ENCODE measurements at places on chromosomes 12 and 14. TPM values are rescaled to one million over a fixed set of nuclear protein-coding genes. Genes with fewer than 3 reads are reported as not detected.
A peak's percentile ranks its signal among the peaks of the same experiment; 100 is the strongest.

GRCh38 chr12:79174626-79175025, 310.1 kb downstream of the SYT1 start:
- H3K27me3 ChIP-seq = no peaks in the 10 kb centered on the region
- no peaks in the 10 kb centered on the region for H3K4me1 ChIP-seq
- no peak overlapping the region for H3K4me3 ChIP-seq
- no peaks in the 10 kb centered on the region for H3K36me3 ChIP-seq
- no peak overlapping the region for H3K27ac ChIP-seq

IGF1 gene
- 1.3 TPM for total RNA-seq

GRCh38 chr12:123761841-123762714, at the start of gene DNAH10:
Gene DNAH10, plus strand, starts transcription at chr12:123762301. Its CDS starts 36 bp downstream, at chr12:123762337.
- H3K4me3 ChIP-seq = peak within 1 kb of the TSS; percentile 47
- no peaks in the 10 kb centered on the region for H3K36me3 ChIP-seq
- H3K4me1 ChIP-seq = peaks cover 2% of the 10 kb centered on the region
- DNase-seq = peak; percentile 26
- no peaks in the 10 kb centered on the region for H3K27me3 ChIP-seq
- H3K27ac ChIP-seq = no peak within 1 kb of the TSS

DNA sequence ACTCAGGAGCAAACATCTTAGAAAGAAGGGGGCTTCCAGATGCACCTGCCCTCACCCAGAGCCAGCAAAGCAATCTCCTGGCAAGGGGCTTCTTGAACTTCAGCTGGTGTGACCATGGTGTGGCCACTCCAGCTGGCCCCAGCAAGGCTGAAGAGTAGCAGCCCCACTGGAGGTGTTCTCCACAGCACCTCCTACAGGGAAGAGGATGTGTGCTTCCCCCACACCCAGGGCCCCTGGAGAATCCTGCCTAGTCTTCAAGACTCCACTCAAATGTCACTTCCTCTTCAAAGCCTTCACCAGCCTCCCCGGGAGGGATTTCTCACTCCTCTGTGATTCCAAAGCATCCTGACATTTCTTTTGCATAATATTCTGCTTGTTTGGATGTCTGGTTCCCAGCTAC, 8.5 kb downstream of the RAB15 start:
- no peaks in the 10 kb centered on the region for H3K27me3 ChIP-seq
- no peak overlapping the region for H3K27ac ChIP-seq
- no peak for DNase-seq
- no peaks in the 10 kb centered on the region for H3K4me1 ChIP-seq
- no peak overlapping the region for H3K4me3 ChIP-seq
- H3K36me3 ChIP-seq = no peaks in the 10 kb centered on the region

PMEL gene
- 0.26 TPM for total RNA-seq

GRCh38 chr12:65121049-65121955, at the start of gene WIF1:
Gene WIF1, minus strand, starts transcription at chr12:65121305. Its CDS starts 114 bp downstream, at chr12:65121191.
- no peak within 1 kb of the TSS for H3K4me3 ChIP-seq
- H3K27me3 ChIP-seq = peaks cover 22% of the 10 kb centered on the region
- H3K27ac ChIP-seq = no peak within 1 kb of the TSS
- no peaks in the 10 kb centered on the region for H3K4me1 ChIP-seq

PLA2G1B gene
- not detected for total RNA-seq

- H3K4me1 ChIP-seq = peaks cover 7% of the 10 kb centered on the region
- peak overlapping the region; percentile 100 for H3K27ac ChIP-seq
- peak; percentile 69 for DNase-seq
- H3K36me3 ChIP-seq = no peaks in the 10 kb centered on the region
- H3K27me3 ChIP-seq = no peaks in the 10 kb centered on the region
- H3K4me3 ChIP-seq = peak overlapping the region; percentile 79
These were observed 620 bp downstream of the YBX3 start for GRCh38 chr12:10722502-10722904.

SLC6A12 gene
- under 0.01 TPM for total RNA-seq

TCL1B gene
- not detected for total RNA-seq

KLRC4 gene
- not detected for total RNA-seq

- peak; percentile 26 for DNase-seq
- no peaks in the 10 kb centered on the region for H3K4me1 ChIP-seq
- H3K27me3 ChIP-seq = peaks cover 6% of the 10 kb centered on the region
- no peak overlapping the region for H3K27ac ChIP-seq
- no peaks in the 10 kb centered on the region for H3K36me3 ChIP-seq
- no peak overlapping the region for H3K4me3 ChIP-seq
These were observed 37.1 kb upstream of the PELI2 start for GRCh38 chr14:56081139-56081538.

SLCO1B1 gene
- total RNA-seq = not detected

TMTC2 gene
- total RNA-seq = 9.0 TPM

CEP290 gene
- 11.3 TPM for total RNA-seq

GRCh38 chr14:51848120-51848519, 12.3 kb upstream of the GNG2 start:
- no peak overlapping the region for H3K4me3 ChIP-seq
- no peak for DNase-seq
- no peaks in the 10 kb centered on the region for H3K27me3 ChIP-seq
- H3K27ac ChIP-seq = no peak overlapping the region
- no peaks in the 10 kb centered on the region for H3K4me1 ChIP-seq

- DNase-seq = peak; percentile 43
- H3K4me3 ChIP-seq = no peak overlapping the region
- no peaks in the 10 kb centered on the region for H3K4me1 ChIP-seq
- H3K36me3 ChIP-seq = no peaks in the 10 kb centered on the region
- no peaks in the 10 kb centered on the region for H3K27me3 ChIP-seq
These were observed 37.8 kb upstream of the DDHD1 start for GRCh38 chr14:53190938-53191337.

PRICKLE1 gene
- total RNA-seq = 9.6 TPM

DNA sequence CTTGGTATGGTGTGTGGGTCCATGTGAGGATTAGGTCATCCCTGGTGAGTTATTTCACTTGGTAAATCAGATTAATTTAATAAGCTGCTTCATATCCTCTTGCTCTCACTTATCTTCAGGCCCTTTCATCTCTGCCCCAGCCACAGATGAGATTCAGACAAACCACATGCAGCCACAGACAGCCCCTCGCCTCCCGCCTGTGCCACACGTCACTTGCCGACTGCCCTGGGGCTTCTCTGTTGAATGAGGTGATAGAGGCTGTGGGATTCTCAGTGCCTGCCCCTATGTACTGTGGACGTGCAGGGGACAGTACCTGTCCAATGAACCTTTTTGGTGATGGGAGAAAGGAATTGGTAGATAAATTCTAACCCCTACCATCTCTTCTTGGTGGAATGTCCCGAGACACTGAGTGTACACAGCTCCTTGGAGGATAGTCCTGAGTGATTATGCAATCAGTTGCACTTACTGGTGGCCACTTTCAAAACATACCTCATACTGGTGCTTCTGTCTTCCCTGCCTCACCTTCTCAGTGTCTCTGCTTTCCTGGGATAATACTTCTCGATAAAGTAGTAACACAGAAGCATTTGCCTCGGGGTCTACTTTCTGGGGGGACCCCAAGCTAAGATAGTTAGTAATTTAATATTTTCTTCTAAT, 248.7 kb downstream of the TTC6 start:
- no peak overlapping the region for H3K4me3 ChIP-seq
- H3K4me1 ChIP-seq = no peaks in the 10 kb centered on the region
- H3K36me3 ChIP-seq = no peaks in the 10 kb centered on the region
- no peak overlapping the region for H3K27ac ChIP-seq

- peaks cover 3% of the 10 kb centered on the region for H3K36me3 ChIP-seq
- no peaks in the 10 kb centered on the region for H3K27me3 ChIP-seq
These were observed 26.9 kb downstream of the TMTC1 start for GRCh38 chr12:29756741-29757390.

GRCh38 chr12:111194703-111195051, 174.2 kb downstream of the PHETA1 start:
- no peak for DNase-seq
- no peak overlapping the region for H3K4me3 ChIP-seq
- H3K27ac ChIP-seq = no peak overlapping the region
- no peaks in the 10 kb centered on the region for H3K36me3 ChIP-seq
- no peaks in the 10 kb centered on the region for H3K4me1 ChIP-seq
- H3K27me3 ChIP-seq = no peaks in the 10 kb centered on the region

- H3K4me1 ChIP-seq = no peaks in the 10 kb centered on the region
- H3K36me3 ChIP-seq = no peaks in the 10 kb centered on the region
- H3K27ac ChIP-seq = no peak overlapping the region
- DNase-seq = no peak
- no peak overlapping the region for H3K4me3 ChIP-seq
These were observed 505.1 kb downstream of the FOXG1 start for GRCh38 chr14:29271669-29272068.

Data from fibroblast of lung (primary cell).